Right renal cortex interstitium (tissue), 3 donors: ENCODE measurements at places on chromosomes 3 and 15. TPM values are rescaled to one million over a fixed set of nuclear protein-coding genes. Genes with fewer than 3 reads are reported as not detected.

- DNase-seq: no peak
These were observed 23.9 kb downstream of the DPH6 start for GRCh38 chr15:35522061-35522460.

DNA sequence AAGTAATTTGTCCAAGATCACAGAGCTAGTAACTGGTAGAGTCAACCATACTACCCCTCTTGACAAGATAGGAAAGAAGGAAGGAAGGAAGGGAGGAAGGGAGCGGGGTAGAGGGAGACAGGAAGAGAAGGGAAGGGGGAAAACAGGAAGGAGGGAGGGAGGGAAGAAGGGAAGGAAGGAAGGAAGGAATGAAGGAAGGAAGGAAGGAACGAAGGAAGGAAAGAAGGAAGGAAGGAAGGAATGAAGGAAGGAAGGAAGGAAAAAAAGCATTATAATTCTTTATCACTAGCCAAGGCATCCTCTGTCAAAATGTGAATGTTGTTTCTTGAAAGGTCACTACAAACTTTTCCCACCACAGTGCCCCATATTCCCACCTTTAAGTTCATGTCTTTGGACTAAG lies 223.6 kb downstream of the SHQ1 start:
- DNase-seq: no peak

DNA sequence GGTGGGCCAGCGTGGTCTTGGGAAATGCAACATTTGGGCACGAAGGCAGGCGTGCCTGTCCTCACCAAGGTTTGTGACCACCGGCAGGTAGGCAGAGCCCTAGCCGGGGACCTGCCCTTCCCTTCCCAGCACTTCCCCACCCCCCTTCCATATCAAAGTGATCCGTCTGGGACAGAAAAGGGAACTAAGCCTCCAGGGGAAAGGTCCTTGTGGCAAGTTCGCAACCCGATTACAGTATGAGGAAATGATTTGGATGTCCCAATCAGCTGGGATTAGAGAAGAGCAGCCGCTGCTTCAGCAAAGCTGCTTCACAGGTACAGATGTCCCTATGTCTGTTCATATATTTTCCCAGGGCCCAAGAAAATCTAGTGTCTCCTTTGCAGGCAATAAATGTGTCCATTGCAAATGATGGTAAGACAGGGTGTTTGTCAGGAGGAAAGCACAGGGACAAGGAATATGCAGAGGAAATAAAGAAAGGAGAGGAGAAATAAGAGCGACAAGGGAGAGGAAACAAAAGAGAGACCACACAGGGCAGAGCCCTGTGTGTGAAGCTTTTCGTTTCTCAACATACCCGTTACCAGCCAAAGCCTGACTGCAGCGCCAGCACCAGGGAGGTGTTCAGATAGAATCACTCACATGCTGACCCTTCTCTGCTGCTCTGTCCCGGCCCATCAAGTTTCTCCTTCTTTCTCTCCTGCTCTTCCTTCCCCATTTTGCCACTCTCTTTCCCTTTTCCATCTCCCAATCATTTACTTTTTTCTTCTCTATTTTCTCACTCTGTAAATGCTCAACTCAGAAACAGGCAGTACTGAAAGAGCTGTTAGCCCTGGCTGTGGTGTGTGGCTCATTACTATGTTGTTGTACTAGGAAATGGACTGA lies 17.4 kb upstream of the SECISBP2L start:
- no peak for DNase-seq

The KY gene
- polyA plus RNA-seq: 1.2 TPM

DNA sequence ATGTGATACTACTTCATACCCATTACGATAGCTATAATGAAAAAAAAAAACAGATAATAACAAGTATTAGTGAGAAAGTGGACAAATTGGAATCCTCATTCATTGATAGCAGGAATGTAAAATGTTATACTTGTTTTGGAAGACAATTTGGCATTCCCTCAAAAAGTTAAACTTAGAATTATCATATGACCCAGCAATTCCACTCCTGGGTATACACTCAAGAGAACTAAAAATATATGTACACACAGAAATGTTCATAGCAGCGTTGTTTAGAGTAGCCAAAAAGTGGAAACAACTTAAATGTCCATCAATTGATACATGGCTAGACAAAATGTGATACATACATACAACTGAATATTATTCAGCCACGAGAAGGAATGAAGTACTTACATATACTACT lies 69.9 kb downstream of the PRICKLE2 start:
- DNase-seq: no peak

GRCh38 chr3:106341087-106341486 lies 472.3 kb upstream of the CBLB start:
- no peak for DNase-seq

DNA sequence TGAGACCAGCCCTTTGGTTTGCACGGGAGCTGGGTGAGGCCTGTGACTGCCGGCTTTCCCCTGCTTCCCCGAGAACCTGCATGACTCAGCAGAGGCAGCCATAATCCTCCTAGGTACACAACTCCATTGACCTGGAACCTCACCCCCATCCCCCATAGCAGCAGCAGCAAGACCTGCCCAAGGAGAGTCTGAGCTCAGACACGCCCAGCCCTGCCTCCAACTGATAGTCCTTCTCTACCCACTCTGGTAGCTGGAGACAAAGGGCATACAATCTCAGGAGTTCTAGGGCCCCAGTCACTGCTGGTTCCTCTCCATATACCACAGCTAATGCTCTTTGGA lies 141.0 kb upstream of the ARHGEF26 start:
- DNase-seq: no peak

GRCh38 chr3:149494759-149495580 lies 20.5 kb downstream of the TM4SF4 start:
- DNase-seq: no peak

The SEMA3B gene
- polyA plus RNA-seq: 77.0 TPM

The TJP1 gene
- polyA plus RNA-seq: 177 TPM

The SLC22A13 gene
- polyA plus RNA-seq: 1.7 TPM

The NPAP1 gene
- polyA plus RNA-seq: 0.17 TPM

DNA sequence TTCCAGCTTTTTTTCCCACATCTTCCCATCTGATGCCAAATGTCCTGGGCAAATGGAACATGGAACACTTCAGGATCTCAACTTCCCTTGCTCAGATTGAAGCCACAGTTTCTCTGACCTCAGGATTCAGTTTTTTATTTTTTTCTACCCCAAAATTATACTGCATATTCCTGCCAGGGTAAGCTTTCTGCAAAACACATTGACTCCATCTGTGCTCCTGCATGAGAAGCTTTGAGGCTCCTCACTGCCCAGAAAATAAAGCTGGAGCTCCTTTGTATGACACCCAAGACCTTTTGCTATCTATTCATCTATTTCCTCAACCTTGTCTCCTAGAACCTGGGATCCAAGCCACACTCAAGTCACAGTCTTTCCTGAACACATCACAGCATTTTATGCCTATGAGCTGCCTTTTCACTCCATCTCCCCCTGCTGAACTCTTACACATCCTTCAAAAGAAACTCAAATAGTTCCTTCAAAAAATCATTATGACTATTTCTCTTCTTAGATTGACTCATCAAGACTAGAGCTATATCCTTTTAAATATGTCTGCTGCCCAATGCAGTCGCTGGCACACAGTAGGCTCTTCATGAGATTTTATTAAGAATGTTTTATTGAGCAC lies 57.4 kb upstream of the PSMD6 start:
- no peak for DNase-seq

GRCh38 chr3:174775603-174776002 lies 83.5 kb upstream of the NAALADL2 start:
- DNase-seq: no peak

The BNC1 gene
- 0.11 TPM for polyA plus RNA-seq

The PRTG gene
- polyA plus RNA-seq: 12.7 TPM

The LMAN1L gene
- not detected for polyA plus RNA-seq

The IL17RB gene
- 14.2 TPM for polyA plus RNA-seq

The SNX4 gene
- 83.1 TPM for polyA plus RNA-seq

- DNase-seq: no peak
These were observed 89.7 kb upstream of the CMC1 start for GRCh38 chr3:28151608-28152228.
